CD4-positive, alpha-beta T cell treated with Interferon gamma for 1 hour (primary cell): ENCODE measurements at places on chromosomes 7 and 10.

- DNase-seq = no peak
Measured at GRCh38 chr7:50331564-50332208, 27.2 kb downstream of the IKZF1 start.

DNA sequence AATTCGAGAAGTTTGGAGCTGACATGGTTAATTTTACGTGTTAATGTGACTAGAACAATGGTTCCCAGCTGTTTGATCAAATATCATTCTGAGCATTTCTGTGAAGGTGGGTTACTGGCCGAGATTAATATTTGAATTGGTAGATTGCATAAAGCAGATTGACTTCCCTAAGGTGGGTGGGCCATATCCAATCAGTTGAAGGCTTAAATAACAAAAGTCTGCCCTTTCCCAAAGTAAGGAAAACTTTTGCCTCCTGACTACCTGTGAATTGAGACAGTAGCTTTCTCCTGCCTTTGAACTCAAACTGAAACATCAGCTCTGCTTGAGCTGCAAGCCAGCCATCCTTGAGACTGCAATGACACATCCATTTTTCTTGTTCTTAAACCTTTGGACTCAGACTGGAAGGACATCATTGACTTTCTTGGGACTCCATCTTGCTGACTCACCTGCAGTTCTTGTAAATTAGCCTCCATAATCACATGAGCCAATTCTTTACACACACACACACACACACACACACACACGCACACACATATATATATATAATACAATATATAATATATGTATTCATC, 63.1 kb upstream of the LRRTM3 start:
- DNase-seq = no peak

DNA sequence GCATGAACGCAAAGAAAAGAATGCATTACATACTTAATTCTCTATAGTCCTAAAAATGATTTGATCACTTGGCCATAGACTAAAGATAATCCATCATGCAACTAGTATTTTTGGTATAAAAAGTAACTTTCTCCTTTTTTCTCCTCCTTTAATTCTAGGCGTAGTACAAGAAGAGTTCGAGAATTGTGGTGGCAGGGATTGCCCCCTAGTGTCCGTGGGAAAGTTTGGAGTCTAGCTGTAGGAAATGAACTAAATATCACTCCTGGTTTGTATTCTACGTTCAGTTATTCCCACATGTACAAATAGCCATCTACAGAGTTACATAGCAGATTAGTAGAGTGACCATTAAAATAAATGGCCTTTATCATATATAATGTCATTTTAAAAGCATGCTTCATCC, 45.5 kb upstream of the HELLS start:
- no peak for DNase-seq

- no peak for DNase-seq
Measured at GRCh38 chr10:75405598-75406461, 4.3 kb upstream of the ZNF503 start.

GRCh38 chr10:10942441-10942840, 75.2 kb upstream of the CELF2 start:
- no peak for DNase-seq
